Pancreas (tissue), 10 donors: ENCODE measurements at places on chromosomes 16 and 17. TPM values are rescaled to one million over a fixed set of nuclear protein-coding genes. Genes with fewer than 3 reads are reported as not detected.

- no peaks in the 10 kb centered on the region for H3K36me3 ChIP-seq
- H3K27me3 ChIP-seq: no peaks in the 10 kb centered on the region
- H3K4me1 ChIP-seq: no peaks in the 10 kb centered on the region
- DNase-seq: no peak
- H3K27ac ChIP-seq: no peak overlapping the region
These were observed 92.4 kb downstream of the BRIP1 start for GRCh38 chr17:61770752-61771533.

SDR42E2 gene
- polyA plus RNA-seq: 0.07 TPM

TAF1C gene
- 95.3 TPM for polyA plus RNA-seq

- no peaks in the 10 kb centered on the region for H3K4me1 ChIP-seq
- DNase-seq: no peak
- no peaks in the 10 kb centered on the region for H3K27me3 ChIP-seq
- no peak overlapping the region for H3K4me3 ChIP-seq
- H3K36me3 ChIP-seq: peaks cover 9% of the 10 kb centered on the region
These were observed 1.8 kb downstream of the ZNF48 start for GRCh38 chr16:30397056-30397455.

- no peak overlapping the region for H3K27ac ChIP-seq
- H3K36me3 ChIP-seq: no peaks in the 10 kb centered on the region
- H3K4me1 ChIP-seq: no peaks in the 10 kb centered on the region
- DNase-seq: no peak
- H3K4me3 ChIP-seq: no peak overlapping the region
These were observed 455.9 kb upstream of the HSBP1 start for GRCh38 chr16:83351846-83352245.

- H3K27ac ChIP-seq: no peak overlapping the region
- no peak for DNase-seq
- H3K36me3 ChIP-seq: no peaks in the 10 kb centered on the region
- H3K4me1 ChIP-seq: no peaks in the 10 kb centered on the region
- H3K27me3 ChIP-seq: no peaks in the 10 kb centered on the region
These were observed 37.1 kb downstream of the AMFR start for GRCh38 chr16:56388209-56388608.

GRCh38 chr16:89426736-89427530 is 63.4 kb downstream of the ANKRD11 start:
- no peak for DNase-seq
- H3K27me3 ChIP-seq: no peaks in the 10 kb centered on the region
- H3K36me3 ChIP-seq: no peaks in the 10 kb centered on the region
- H3K27ac ChIP-seq: no peak overlapping the region

CCDC102A gene
- polyA plus RNA-seq: 3.5 TPM

PPY gene
- polyA plus RNA-seq: 392 TPM

FBXO39 gene
- polyA plus RNA-seq: not detected

- no peak overlapping the region for H3K27ac ChIP-seq
- H3K4me3 ChIP-seq: no peak overlapping the region
- no peaks in the 10 kb centered on the region for H3K27me3 ChIP-seq
- peaks cover 16% of the 10 kb centered on the region for H3K36me3 ChIP-seq
- no peak for DNase-seq
These were observed 3.2 kb downstream of the WIPI1 start for GRCh38 chr17:68453991-68454665.

DNA sequence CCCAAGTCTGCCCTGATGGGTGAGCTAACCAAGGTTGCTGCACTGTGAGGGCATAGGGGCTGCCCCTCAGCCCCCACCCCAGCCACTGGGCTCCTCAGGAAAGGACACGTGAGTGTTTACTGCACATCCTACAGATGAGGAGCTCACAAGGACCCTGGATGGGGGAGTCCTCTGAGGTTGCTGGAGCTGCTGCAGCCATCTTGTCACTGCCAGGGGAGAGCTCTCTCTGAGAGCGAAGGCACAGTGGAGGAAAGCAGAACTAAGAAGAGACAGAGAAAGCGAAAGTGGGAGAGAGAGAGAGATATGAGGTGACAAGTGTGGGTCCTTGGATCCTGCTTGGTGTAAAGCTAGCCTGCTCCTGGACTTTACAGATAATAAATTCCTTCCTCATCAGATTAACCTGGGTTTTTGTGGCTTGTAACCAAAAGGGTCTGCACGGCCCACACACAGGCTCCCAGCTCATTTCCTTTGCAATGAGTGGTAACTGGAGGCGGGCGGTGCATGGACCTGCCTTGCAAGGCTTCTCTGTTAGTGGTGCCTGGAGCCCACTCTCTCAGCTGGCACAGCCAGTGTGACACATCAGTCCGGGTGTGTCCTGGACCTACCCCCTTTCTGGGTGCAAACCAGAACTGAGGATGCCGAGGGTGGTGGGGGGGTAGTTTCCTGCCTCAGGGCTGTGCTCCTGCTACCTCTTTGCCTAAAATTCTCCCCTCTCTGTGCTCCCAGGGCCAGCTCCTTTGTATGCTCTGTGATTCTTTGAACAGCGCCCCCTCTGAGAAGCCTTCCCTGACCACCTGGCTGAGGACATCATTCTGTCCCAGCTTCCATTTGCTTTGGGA is 14.2 kb downstream of the SNX20 start:
- no peak overlapping the region for H3K4me3 ChIP-seq
- no peaks in the 10 kb centered on the region for H3K4me1 ChIP-seq
- H3K36me3 ChIP-seq: no peaks in the 10 kb centered on the region
- DNase-seq: no peak
- H3K27me3 ChIP-seq: no peaks in the 10 kb centered on the region

- peaks cover 5% of the 10 kb centered on the region for H3K27me3 ChIP-seq
- no peaks in the 10 kb centered on the region for H3K36me3 ChIP-seq
- H3K27ac ChIP-seq: no peak overlapping the region
- DNase-seq: no peak
- H3K4me3 ChIP-seq: no peak overlapping the region
These were observed 588.7 kb downstream of the CDH13 start for GRCh38 chr16:83215406-83216001.

DNA sequence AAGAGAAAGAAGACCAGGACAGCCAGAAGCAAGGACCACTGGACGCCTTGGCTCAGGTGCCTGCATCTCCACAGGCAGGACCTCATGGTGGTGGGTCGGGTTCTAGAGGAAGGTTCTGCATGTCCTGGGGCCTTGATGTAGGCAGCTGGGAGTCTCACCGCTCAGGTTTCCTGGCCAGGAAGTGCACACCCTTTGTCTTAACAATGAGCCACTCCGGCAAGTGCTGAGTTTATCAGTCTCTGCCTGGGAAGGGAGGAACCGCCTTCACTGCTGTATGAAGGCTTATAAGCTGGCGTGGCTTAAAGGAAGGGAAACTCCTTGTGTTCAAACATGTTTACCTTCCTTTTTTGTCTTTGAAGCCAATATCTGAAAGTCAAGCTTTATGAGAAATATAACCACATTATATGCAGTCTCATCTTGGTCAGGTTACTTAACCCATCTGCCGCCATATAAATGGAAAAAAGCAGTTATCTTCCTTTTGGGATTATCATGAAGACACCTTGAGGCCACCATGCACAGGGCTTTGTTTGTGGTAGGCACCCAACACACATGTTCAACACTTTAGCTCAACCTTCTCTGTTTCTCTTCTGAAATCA is at the start of gene ST6GALNAC1:
TSS of gene ST6GALNAC1 (minus strand) at position 205 of the 596 bp plus-strand sequence. CDS start at position 86, 119 bp downstream.
- no peak for DNase-seq
- no peaks in the 10 kb centered on the region for H3K27me3 ChIP-seq
- H3K27ac ChIP-seq: peak within 1 kb of the TSS; percentile 2
- H3K4me1 ChIP-seq: peaks cover 12% of the 10 kb centered on the region
- no peak within 1 kb of the TSS for H3K4me3 ChIP-seq

DNA sequence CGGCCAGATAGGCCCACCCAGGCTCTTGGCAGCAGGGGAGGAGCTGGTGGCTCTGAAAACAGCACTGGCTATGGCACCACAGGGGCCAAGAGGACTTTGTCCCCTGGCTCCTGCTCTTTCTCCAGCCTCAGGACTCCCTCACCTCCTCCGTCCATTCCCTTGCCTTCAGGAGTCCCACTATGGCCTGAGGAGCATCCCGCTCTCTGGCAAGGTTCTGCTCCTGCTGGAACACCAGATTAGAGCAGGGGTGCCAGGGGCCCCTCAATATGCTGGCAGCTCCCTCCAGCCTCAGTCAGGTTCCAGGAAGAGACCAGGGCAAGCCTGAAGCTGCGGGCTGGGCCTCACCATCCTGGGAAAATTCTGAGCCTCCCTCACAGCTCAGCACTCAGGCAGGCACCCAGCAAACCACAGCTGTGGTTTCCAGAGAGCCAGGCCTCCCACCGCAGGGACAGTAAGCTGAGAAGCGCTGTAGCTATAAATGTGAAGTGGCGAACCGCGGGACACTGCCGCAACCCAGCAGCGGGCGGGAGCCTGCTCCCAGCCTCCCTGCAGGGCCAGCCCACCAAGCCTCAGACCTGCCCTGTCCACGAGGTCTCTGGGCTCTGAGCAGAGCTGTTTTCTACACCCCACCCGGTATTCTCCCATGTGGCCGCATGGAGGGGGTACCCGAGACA is 25.7 kb downstream of the C17orf100 start:
- H3K4me1 ChIP-seq: no peaks in the 10 kb centered on the region
- H3K4me3 ChIP-seq: no peak overlapping the region
- no peaks in the 10 kb centered on the region for H3K27me3 ChIP-seq

DNA sequence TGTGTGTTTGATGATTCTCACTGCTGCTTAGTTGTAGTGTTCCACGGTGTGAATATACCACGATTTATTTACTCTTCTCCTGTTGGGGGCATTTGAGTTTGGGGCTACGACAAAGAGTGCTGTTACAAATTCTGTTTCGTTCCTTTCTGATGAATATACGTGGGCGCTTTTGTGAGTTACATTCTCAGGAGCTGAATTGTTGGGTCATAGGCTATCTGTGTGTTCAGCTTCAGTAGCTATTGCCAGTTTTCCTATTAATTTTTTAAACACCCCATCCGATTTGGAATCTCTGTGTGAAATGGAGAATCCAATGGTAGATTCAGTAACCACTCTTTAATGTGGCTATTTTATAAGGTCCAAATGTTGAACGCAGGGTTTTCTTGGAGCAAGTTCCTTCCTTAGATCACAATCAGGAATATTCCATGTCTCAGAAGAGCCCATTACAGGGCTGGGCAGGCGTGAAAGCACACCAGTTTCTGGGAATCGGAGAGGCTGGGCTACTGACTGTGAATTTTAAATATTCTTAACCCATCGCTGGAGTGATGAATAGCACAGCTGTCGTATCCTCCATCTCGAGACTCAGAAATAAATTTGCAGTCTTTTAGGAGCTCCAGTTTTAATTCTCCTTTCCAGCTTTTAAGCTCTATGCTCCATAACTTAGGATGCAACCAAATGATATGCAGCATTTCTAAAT is 115.9 kb downstream of the PITPNC1 start:
- peaks cover 13% of the 10 kb centered on the region for H3K4me1 ChIP-seq
- no peaks in the 10 kb centered on the region for H3K36me3 ChIP-seq
- H3K4me3 ChIP-seq: no peak overlapping the region

C16orf74 gene
- polyA plus RNA-seq: 1.3 TPM

NEUROD2 gene
- polyA plus RNA-seq: 0.04 TPM

DNA sequence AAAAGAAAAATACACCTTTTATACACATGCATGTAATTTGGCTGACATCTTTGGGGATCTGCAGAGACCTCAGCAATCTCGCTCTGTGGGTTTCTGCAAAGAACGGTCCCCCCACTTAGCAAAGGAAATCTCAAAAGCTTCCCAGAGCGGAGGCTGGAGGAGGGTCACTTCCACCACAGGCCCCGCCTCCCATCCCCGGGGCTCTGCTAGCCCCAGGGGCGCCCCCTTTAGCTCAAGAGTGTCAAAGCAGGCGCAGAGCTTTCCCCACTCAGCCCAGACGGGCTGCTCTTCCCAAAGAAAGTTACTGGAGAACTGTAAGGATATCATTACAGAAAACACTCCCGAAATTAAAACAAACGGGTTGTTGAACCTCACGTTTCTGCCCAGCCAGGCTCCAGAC is 11.4 kb downstream of the SLC13A5 start:
- DNase-seq: no peak
- H3K36me3 ChIP-seq: no peaks in the 10 kb centered on the region
- no peak overlapping the region for H3K4me3 ChIP-seq

GJC1 gene
- polyA plus RNA-seq: 2.0 TPM

TIMP2 gene
- polyA plus RNA-seq: 22.2 TPM

DNA sequence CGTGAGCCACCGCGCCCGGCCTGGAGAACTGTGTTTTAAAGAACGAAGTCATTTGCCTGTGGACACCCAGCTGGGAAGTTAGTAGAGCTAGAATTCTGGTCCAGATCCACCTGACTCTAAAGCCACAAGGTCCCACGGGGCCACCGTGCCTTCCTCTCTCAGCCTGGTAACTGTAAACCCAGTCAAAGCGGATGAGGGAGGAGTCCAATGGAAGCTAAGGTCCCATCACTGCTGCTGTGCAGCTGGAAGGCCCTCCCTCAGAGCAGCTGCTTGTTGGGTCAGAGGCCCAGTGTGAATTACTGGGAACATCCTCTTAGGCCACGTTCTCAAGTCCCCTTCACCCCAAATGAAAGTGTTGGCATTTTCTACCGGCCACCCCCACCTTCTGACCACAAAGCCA is 48.8 kb upstream of the CACNG5 start:
- no peaks in the 10 kb centered on the region for H3K36me3 ChIP-seq
- no peaks in the 10 kb centered on the region for H3K4me1 ChIP-seq
- H3K4me3 ChIP-seq: no peak overlapping the region
- no peak overlapping the region for H3K27ac ChIP-seq
- DNase-seq: no peak
- no peaks in the 10 kb centered on the region for H3K27me3 ChIP-seq

HSD11B2 gene
- 11.3 TPM for polyA plus RNA-seq

DNA sequence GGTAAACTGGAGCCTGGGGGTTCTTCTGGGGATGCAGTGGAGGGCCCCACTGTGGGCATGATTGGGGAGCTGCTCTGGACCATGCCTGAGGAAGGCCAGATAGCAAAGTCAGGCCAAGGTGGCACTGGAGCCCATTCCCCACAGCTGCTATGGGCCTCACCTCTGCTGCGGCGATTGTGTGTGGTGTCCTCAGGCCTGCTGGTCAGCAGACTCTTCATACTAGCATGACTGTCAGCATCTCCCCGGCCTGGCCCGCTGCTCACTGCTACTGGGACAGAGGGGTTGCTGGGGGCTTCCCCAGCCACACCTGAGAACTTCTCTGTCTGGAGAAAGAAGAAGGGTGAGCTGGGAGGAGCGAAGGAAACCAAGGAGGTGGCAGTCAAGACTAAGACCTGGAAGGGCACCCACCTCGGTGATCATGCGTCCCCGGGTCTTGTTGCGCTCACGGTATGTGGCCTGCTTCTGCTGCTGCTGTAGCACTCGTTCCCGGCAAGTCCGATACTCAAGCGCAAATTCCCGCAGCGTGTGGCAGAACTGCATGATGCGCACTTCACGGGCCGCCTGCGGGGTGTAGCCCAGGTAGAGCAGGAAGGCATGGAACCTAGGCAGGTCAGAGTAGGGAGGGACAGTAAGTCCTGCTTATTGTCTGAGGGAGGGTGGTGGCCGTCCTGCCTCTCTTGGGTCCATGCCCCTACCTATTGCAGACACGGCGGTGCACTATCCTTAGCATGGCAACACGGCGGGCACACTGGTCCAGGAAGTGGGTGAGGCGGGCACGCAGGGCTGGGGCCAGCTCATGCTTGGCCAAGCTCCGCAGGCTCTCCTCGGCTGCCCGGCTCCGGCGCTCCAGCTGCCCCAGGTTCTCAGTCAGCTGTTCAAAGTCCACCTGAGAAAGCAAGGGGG is 3.2 kb downstream of the TMEM208 start:
- no peaks in the 10 kb centered on the region for H3K36me3 ChIP-seq
- H3K27me3 ChIP-seq: no peaks in the 10 kb centered on the region
- DNase-seq: peak; percentile 65

ADORA2B gene
- polyA plus RNA-seq: 0.27 TPM
